ACHN (cell line): ENCODE measurements at places on chromosomes 2 and 18.

DNA sequence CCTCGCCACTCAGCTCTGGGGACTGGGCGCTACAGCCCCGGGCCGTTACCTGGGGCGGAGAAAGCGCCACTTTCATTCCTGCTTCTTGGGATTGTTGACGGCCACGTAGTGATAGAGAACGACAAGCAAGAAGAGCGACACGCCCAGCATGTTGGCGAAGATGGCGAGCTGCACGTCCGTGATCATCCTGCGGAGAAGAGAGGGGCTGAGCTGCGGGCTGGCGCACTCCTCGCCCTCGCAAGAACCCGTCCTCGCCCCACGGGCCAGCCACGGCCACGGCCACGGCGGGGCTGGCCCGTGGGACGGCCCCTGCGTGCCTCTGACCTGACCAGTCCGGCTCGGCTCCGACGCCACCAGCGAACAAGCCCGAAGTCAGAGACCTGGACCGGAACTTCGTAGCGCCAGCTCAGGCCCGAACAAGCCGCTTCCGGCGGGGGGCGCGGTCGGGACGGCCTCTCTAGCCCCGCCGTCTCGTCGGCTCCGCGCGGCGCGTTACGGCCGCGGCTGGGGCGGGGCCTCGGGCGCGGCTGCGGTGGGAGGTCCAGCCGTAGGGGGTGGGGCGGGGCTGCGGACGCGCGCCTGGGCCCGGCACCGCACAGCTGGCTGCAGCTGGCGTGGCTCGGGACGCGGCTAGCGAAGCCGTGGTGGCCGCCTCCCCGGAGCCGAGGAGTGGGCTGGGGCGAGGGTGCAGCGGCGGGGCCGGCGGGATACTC, at the start of gene OST4:
Gene OST4 (minus strand): TSS at position 378 of the 713 bp plus-strand sequence.
- DNase-seq, result peak; percentile 93

DNA sequence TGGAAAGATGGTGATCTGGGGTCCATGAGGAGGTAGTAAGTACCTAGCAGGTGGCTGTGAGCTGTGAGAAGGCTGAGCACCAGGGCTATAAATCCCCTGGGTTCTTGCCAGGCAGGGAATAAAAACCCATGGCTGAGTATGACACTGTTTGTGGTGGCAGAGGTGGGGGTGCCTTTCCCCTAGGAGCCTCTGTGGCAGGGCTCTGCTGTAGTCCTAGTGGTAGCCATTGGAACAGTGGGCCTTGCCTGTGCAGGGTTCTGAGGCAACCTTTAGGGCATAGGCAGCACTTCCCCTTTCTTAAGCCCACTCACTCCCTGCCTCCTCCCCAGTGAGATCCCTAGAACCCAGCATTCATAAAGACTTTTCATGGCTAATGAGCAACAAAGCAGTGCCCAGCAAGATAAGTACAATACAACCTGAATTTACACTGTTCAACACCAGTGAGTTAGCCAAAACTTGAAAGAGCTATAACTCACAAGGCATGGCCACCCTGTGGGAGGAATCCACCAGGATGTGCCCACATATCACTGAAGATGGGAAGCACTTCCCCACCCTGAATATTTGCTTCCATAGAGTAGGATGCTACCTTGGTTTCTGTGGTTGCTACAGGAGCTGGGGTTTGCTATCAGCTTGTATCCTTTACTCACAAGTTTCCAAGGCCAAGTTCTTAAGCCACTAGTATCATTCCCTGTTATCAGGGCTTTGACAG, 100.9 kb upstream of the NEUROD1 start:
- peak; percentile 46 for DNase-seq

DNA sequence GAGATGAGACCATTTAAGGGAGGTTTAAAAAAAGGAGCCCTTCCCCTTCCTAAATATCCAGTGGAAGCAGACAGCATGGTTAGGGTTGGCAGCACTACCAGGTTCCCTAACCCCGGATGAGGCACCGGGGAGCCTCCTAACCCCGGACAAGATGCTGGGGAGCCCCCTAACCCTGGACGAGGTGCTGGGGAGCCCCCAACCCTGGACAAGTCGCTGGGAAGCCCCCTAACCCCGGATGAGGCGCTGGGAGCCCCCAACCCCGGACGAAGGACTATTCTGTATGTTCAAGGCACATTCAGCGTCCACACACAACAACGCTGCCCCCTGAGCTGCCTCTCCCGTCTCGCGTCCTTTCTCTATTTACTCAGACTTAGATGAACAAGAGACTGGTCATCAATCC, 51.9 kb downstream of the ANKMY1 start:
- DNase-seq, result no peak

DNA sequence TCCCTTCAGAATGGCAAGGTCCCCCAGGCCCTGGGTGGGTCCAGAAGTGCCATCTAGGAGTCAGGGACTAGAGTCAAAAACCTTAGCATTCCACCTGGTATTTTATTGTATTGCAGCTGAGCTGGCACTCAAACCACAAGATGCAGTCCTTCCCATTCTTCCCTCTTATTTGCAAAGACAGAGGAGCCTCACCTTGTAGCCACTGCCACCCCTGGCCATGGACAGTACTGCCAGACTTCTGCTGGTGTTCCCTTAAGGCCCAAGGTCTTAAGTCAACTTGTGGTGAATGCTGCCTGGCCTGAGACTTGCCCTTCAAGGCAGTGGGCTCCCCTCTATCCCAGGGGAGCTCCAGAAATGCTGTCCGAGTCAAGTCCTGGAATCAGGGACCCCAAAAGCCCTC, 6.9 kb downstream of the UGT1A10 start:
- peak; percentile 44 for DNase-seq

DNA sequence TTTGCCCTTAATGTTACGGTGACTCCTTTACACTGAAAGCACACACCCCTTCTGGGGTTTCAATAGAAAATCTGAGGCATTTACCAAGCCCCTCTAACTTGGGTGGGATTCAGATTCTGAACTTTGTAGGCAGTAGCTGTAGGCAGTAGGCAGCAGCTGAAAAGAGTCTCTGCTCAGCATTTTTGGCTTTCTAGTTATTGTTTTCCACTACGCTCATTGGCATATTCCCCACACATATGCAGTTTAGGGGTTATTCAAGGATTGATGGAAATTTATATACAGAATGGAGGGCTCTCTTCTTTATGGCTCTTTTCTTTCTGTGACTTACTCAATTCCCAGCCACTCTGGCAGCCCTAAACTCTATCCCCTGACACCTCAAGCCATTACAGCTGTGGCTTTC, 232.7 kb upstream of the REV1 start:
- DNase-seq, result no peak

DNA sequence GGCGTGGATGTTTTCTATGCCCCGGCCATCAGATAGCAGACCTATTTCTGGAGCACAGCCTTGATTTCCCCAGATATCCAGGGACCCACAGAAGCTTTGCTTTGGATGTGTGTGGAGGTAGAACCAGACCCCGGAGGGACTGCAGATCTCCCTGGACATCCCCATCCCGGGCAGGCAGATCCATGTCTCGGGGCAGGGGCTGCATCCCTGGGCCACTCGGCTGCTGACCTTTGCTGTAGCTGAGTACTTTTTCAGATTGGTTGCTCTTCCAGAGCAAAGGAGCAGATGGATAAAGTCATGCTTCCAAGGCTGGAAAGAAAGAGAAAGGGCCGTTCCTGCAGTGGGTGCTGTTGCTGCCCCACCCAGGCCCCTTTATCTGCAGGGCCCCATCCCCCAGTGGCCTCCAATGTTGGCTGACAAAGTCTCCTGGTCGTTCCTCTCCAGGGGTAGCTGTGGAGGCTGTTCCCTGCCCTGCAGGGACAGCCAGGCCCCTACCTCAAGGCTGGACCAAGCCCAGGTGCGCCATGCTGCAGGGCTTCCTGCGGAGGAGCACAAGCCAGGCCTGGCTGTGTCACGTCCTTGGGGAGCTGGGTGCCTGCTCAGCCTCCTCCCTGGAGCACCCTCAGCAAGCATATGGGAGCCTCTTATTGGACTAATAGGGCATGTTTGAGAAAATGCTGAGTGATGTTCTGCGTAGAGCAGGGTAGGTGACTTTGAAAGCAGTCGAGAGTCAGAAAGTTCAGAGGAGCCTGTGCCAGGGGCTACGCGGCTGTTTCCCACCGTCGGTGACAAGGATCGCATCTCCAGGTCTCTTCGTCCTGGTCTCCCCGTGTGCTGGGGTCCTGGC, 68.4 kb downstream of the TPO start:
- no peak for DNase-seq
